ENCODE measurements at places on chromosomes 1 and 21.

GRCh38 chr21:35002879-35003722 is 46.0 kb downstream of the RUNX1 start:
- DNase-seq = no peak

GRCh38 chr1:84479998-84480397 is 932 bp downstream of the RPF1 start:
- DNase-seq = no peak

DNA sequence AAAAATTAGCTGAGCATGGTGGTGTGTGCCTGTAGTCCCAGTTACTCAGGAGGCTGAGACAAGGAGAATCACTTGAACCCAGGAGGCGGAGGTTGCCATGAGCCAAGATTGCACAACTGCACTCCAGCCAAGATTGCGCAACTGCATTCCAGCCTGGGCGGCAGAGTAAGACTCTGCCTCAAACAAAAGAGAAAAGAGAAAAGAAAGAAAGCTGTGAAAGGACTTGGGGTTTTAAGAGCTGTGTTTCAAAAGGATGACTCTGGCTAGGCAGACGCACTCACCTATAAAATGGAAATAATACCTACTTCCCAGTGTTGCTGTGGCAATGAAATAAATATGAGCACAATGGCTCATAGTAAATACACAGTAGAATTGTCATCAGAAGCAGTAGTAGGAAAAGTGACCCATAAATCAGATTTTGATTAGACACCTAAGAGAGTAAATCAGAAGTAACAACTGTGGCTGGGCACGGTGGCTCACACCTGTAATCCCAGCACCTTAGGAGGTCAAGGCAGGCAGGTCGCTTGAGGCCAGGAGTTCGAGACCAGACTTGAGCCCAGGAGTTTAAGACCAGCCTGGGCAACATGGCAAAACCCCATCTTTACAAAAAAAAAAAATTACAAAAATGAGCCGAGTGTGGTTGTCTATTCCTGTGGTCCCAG is 45.9 kb upstream of the PUM1 start:
- no peak for DNase-seq

- no peak for DNase-seq
Observed at GRCh38 chr1:152013664-152014237, 20.1 kb upstream of the S100A10 start.

- DNase-seq = no peak
Observed at GRCh38 chr1:41611068-41611931, 126.8 kb upstream of the EDN2 start.

DNA sequence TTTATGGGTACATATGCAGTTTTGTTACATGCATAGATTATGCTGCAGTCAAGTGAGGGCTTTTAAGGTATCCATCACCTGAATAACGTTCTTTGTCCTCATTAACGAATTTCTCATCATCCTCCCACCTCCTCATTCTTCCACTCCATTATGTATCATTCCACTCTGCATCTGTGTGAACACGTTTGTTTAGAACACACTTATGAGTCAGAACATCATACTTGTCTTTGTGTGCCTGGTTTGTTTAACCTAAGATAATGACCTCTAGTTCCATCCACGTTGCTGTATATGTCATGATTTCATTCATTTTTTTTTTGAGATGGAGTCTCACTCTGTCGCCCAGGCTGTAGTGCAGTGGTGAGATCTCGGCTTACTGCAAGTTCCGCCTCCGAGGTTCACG is 6.7 kb upstream of the MPC2 start:
- DNase-seq = no peak

GRCh38 chr1:175132436-175132835 is 60.1 kb downstream of the KIAA0040 start:
- no peak for DNase-seq
